ENCODE measurements at places on chromosomes 2 and 18.

GRCh38 chr2:14530506-14530905 lies 102.0 kb upstream of the LRATD1 start:
- DNase-seq, result no peak

DNA sequence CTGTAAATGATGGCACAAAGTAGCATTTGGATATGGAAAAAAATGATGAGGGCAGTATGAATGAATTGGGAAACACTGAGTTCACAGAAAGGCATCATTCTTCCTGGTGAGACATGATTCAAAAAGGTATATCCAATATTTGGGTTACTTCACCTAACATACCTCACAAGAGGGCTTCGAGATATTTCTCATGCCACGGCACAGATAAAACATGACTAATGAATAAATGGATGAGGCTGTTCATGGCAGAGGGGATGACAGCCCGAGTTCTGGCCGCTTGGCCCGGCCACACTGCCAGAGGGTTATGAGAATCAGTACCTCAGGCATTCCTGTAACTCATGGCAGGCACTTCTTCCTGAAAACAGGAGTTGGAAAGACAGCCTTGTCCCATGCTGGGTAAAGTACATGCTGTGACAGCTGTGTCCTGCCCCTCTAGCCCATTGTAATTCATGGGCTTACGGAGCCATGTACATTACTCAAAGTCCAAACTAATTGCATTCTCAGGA lies 116.0 kb upstream of the ACVR1C start:
- DNase-seq, result peak; percentile 38

- DNase-seq, result no peak
Observed at GRCh38 chr2:56981554-56981953, 797.8 kb downstream of the CCDC85A start.

DNA sequence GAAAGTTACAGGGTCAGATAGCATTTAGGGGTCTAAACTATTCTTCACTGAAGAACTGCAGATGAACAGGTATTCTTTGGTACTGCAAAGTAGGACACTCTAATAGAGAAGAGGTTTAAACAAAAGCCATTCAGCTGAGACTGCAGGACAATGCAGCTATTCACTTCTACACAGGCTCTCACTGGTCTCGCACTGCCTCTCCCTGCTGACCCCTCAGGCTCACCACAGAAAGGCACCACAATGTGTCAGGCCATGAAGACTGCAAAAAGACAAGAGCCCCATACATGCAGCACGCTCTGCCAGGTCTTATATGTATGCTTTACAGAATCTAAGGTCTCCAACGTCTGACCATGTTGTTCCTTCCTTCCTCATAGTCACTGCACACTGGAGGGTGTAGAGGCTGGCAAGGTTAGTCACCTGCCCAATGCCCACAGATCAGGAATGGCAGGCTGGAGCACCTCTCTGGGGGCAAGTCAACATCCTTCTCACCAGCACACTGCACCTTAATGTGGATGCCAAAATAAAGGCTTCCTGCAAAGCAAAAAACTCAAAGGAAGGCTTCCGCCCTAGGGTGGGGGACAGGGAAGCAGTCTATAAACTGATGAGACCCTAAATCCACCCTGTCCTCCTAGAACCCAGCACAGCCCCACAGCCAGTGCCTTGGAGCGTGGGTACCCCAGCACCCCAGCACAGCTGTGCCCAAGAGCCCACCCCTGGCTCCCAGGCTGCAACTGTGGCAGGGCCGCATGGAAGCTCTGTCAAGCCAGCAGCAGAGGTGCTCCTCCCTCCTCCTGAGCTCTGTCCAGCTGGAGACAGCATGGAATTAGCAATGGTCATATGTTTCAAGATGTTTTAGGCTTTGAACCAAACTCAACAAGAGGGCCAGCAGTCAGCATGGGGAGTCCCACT lies 10.7 kb upstream of the RNU4ATAC start:
- DNase-seq, result no peak

DNA sequence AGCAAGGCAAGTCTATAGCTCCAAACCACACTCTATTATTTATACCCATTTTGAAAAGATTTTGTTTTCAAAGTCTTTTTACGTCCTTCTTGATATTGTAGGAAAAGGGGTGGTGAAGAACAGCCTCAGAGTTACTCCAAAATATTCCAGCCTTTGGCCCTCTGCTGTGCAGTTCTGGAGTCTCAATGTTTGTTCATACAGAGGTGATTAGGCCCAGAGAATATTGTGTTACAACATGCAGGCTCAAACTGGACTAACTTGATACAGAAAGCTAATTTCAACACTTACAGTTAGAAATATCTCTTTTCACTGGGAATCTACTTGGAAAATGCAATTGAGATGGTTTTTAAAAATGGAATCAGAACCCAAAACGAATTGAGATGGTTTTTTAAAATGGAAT lies 40.4 kb upstream of the SLC25A52 start:
- no peak for DNase-seq

DNA sequence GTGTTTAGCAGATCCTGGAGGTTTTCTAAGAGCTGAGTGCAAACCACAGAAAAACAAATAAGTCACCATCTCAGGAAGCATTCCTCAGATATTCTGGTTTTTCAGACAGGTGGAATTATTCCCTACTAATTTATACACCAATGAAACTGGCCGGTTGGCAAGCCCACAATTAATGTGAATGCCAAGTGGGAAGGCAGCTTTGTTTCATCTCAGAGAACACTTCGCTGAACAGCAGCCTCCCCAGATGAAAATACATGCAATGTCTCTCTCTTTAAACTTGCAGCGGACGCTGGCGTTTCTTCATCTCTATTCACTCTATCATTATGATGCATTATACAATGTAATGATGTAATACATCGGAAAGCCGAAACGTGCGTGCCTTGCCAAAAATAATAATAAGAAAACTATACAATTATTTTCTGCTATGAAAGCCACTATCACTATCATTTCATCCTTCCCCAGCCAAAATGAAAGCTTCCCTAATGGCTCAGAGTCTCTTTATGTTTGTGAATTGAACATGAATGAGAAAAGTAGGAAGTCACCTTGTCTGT lies 649.4 kb downstream of the BCL11A start:
- no peak for DNase-seq

DNA sequence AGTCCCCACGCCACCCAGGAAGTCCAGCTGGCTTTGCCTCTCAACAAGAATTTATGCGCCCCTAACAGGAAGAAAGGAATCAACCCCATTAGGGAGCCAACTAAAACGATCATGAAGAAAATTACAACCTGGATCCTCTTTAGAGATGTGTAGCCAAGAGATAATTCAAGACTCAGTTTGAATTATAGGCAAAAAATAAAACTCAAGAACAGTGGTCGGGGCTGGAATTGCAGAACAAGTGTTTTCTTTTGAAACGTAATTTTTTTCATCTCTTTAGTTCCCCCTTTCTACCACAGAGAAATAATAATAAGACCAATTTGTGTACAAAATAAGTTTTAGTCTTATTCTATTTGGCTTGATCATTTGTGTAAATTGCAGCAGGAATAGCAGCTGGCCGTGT lies 22.4 kb downstream of the PDCD1 start:
- no peak for DNase-seq

GRCh38 chr2:28098501-28099225 lies 208.1 kb downstream of the BABAM2 start:
- DNase-seq, result no peak

- peak; percentile 59 for DNase-seq
Observed at GRCh38 chr2:134739879-134740301, 21.1 kb upstream of the TMEM163 start.

DNA sequence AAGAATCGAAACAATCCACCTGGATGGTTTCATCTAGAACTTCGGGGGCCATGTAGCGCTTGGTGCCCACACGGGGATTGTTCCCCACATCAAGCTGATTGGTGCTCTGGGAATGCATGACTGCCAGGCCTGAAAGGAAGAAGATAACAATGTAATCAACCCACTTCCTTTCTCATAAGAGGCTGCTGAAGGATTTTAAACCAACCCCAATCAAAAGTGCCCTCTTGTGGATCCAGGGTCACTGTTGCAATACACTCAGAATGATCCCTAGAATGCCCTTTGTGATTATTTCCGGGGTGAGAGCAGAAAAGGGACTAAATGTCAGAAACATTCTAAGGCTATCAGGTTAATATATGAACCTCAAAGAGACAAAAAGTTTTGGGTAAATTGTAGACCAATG lies 115.2 kb downstream of the ACVR1 start:
- DNase-seq, result no peak

DNA sequence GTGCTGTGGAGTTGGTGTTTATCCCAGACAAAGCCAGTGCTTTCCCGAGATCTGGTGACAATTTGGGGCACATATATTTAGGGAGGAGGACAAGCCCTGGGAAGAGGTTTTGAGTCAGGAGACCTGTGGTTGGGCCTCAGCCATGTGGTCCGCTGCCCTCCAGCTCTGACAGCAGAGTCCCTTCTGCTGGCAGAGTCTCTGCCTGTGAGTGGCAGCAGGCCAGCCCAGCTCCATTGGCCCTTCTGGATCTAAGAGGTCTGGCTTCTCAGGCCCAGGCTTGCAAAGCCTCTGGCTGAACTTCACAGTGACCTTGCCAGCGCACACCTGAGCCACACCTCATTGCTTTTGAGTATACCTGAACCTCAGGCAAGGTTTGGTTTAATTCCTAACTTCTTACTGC lies 115.3 kb downstream of the BCL2L11 start:
- no peak for DNase-seq

GRCh38 chr2:222364285-222364895 lies 60.0 kb upstream of the SGPP2 start:
- DNase-seq, result no peak

- DNase-seq, result no peak
Observed at GRCh38 chr18:22539051-22539765, 121.5 kb upstream of the CTAGE1 start.

- DNase-seq, result peak; percentile 33
Observed at GRCh38 chr2:36356990-36357846, 1.6 kb downstream of the CRIM1 start.

- DNase-seq, result no peak
Observed at GRCh38 chr2:106272216-106272807, 78.2 kb upstream of the UXS1 start.

- no peak for DNase-seq
Observed at GRCh38 chr18:20971886-20972267, 139.7 kb downstream of the ROCK1 start.

DNA sequence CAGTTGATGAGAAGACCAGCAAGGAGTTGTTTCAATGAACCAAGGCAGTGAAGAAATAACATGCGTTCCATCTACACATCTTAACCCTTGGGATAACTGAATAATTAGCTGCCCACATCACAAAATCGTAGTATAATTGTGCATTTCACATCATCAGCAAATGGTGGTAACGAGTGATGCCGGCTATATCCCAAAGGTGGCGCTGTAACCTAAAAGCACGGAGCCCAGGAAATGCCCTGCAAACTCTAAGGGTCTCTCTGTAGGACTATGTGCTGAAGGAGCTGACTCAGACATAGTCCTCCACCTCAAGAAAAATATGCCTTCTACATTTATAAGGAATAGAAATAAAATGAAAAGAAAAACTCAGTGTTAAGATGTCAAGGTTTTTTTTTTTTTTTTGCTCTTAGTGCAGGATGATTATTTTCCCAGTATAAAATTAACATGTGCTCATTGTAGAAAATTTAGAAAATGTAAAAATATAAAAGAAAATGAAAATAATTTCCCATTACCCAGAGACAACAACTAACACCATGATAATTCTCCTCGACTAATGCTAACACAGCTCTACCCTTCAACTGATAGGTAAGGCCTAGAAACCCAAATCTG lies 23.1 kb upstream of the DSG3 start:
- DNase-seq, result no peak

DNA sequence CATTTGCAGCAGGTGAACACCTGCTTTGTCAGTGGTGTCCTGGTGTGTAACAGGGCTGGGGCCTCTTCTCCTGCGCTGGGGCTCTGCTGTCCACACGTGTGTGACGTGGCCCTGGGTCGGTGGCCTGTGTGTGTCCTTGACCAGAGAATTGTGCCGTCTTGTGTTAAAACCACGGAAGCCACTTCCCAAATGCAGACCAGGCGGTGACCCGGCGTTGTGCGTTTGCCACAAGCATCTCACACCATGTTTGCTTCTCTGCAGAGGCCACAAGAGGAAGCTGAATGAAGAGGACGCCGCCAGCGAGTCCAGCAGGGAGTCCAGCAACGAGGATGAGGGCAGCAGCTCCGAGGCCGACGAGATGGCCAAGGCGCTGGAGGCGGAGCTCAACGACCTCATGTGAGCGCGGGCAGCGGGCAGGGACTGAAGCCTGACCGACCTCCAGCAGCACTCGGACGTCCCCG lies 44.3 kb upstream of the KCNG2 start:
- peak; percentile 15 for DNase-seq

- no peak for DNase-seq
Observed at GRCh38 chr2:197868206-197868605, 63.8 kb downstream of the PLCL1 start.
